ENCODE measurements at places on chromosomes 2 and 18.

GRCh38 chr2:18047896-18048657, 169.6 kb downstream of the KCNS3 start:
- no peak for DNase-seq

DNA sequence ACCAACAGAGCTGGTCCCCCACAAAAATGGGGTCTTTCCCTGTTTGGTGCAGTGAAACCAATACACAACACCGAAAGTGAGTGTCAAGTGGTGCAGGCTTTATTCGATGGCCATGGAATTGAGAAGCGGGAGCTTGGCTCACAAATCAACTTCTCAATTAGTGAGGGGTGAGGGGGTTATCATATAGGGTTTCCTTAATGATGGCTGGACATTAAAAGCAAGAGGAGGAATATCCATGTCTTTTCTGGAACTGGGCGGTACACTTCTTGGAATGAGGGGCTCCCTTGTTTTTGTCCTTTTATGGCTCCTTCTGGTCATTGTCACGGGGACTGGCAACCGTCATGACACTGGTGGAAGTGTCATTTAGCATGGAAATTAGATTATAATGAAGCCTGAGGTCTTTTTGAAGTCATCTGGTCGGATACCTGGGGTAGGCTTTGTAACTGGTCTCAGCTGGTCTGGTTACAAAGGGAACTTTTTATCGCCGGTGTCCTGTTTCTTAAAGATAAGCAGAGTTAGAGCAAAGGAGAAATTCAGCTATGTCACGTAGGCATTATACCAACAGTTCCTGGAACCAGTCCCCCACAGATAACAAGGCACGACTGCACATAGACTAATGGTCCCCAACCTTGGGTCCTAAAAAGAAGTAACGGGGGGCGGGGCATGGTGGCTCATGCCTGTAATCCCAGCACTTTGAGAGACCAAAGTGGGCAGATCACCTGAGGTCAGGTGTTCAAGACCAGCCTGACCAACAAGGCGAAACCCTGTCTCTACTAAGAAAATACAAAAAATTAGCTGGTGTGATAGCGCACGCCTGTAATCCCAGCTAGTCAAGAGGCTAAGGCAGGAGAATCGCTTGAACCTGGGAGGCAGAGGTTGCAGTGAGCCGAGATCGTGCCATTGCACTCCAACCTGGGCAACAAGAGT, 93.5 kb upstream of the NDUFV2 start:
- DNase-seq, result no peak

DNA sequence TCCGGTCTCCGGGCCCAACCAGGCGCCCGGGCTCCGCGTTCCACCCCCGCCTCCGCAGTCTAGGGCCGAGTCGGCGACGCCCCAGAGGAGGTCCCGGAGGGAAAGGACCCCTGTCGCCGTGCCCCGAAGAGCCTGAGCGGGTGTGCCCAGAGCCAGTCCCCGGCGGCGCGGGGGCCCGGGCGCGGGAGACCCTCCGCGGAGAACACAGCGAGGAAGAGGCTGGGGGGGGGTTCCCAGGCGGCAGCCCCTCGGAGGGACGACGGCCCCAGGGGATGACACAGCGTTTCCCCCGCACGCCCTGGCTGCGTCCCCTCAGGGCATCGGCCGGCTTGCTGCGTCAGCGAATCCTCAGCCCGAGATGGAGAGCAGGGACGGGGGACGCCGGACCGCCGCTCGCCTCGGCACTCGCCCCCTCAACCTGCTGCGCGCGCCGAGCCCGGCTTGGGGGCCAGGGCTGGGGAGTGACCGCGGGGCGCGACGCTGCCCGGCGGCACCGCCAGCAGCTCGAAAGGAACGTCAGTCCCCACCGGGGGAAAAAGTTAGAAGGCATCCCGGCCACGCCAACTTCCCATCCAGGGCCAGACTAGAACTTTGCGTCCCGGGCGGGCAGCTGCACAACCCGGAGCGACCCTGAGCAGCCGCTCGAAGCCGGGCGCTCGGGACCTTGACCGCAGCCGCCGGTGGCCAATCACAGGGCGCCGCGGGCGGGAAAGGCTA, 711 bp downstream of the SFXN5 start:
- DNase-seq, result no peak

GRCh38 chr2:201959198-201959597, 74.5 kb upstream of the FZD7 start:
- no peak for DNase-seq

DNA sequence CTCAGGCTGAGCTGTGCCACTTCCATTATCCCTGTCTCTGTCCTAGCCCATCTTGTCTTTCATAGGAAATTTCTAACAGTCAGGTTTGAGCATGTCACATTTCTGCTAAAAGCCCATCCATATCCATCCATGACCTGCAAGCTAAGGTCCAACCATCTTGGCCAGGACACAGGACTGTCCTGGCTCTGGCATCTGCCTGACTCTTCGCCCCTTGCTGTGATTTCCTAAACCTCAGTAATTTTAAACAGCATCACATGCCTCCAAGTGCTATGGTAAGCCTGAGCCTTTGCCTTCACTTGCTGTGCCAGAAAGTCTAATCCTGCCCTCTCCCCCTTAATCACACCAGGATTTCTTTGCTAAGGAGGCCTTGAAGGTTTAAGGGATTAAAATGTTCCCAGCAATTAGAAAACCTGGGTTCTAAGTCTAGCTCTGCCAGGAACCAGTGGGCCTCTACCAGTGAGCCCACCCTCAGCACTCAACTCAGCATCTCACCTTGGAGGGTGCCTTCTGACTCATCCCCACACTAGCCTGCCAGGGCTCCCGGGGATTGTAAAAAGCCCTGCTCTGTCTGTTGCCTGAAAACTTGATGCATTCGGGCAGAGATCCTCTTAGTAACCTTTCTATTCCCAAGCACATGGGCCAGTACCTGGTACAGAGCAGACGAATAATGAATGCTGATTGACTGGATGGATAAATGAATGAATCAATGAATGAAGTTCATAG, 411.0 kb downstream of the LRATD1 start:
- no peak for DNase-seq

DNA sequence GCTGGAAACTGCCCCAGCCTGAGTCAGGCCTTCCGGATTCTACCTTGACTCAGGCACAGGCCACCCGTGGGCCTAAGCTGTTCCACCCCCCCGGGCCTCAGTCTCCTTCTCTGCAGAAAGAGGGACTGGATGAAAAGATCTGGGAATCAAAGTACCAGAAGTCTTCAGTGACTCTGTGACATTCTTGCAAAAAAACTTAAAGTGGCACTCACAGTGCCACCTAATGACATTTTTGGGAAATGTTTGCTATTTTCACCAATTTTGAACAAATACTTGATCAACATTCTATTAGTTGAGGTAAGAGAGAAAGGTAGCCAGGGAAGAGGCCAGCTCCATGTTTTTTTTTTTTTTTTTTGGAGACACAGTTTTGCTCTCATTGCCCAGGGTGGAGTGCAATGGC, 48.3 kb upstream of the ACAA2 start:
- DNase-seq, result no peak

GRCh38 chr2:217794133-217794986, 208.4 kb downstream of the TNS1 start:
- no peak for DNase-seq

DNA sequence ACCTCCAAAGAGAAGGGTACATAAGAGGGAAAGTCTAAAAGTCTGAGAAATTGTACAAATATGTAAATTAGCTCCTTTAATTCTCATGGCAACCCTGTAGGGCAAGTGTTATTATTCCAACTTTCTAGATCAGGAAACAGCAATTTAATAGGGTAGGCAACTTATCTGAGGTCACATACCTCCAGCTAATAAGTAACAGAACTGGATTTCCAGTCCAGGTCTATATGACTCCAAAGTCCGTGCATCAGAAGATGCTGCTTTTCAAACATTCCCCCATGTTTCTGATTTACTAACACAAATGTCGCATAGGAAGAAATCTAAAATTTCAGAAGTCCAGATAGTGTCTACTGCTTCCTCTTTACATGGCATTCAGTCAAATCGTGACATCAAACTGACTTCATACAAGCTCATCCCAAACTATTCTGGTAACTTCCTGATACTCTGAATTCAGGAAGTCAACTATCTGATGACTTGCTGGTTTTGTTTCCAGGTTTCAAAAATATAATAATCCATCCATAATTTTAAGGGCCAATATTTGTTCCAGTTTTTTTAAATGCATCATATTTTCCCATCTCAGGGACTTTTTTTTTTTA, 419.3 kb upstream of the ACVR2A start:
- DNase-seq, result peak; percentile 40

DNA sequence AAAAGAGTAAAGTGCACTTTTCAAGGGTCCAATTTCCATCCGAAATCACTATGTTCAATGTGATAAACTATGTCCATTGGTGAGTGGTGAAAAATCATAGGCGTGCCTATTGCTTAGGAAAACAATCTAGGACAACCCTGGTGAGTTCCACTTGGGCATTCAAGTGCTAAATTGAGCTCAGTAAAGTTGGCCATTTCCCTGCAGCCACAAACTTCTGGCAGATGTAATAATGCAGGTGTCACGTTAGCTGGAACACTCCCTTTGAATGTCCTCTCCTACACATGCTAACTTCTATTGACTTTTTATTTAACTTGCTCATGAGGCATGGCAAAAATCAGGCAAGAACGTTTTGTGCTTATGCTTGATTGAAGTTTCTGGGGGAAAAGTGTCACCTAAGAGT, 67.1 kb downstream of the CPS1 start:
- DNase-seq, result no peak

DNA sequence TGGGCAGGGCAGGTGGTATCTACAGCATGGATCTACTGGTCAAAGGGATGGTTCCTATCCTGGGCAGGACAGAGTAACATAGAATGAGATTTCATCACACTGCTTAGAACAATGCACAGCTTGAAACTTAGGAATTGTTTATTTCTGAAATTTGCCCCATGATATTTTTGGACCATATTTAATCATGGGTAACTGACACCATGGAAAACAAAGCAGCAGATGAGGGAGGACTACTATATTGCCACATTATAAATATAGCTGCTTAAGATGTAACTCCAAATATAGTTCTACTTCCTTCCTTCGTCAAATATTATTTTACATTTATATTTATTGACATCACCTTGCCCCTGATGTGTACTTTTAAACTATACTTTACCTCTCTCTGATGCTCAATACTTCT, 254.7 kb downstream of the PTPRM start:
- DNase-seq, result no peak
